RCC 7860 (cell line): ENCODE measurements at places on chromosomes 5 and 9.
A peak's percentile ranks its signal among the peaks of the same experiment; 100 is the strongest.

GRCh38 chr5:144206141-144206540 is 35.5 kb downstream of the KCTD16 start:
- DNase-seq: no peak

- DNase-seq: no peak
Measured at GRCh38 chr9:121865884-121866283, 214.4 kb downstream of the DAB2IP start.

GRCh38 chr5:14370386-14370785 is 211.2 kb upstream of the OTULINL start:
- DNase-seq: no peak

DNA sequence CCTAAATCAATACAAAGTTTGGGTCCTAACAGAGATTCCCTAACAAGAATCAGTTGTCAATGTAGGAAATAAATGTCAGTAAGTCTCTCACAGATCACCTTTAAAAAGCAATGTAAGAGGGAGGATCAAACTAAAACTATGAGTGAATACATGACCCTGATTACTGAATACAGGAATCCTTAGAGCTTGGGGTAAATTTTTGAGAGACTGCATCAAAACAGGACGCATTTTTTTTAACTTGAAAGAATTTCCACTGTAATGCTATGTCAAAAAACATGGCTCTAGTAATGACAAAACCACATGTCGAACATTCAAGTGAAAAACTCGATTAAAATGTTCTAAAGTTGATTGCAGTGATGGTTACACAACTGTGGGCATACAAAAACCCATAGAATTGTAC is 21.9 kb downstream of the ZDHHC21 start:
- DNase-seq: no peak

DNA sequence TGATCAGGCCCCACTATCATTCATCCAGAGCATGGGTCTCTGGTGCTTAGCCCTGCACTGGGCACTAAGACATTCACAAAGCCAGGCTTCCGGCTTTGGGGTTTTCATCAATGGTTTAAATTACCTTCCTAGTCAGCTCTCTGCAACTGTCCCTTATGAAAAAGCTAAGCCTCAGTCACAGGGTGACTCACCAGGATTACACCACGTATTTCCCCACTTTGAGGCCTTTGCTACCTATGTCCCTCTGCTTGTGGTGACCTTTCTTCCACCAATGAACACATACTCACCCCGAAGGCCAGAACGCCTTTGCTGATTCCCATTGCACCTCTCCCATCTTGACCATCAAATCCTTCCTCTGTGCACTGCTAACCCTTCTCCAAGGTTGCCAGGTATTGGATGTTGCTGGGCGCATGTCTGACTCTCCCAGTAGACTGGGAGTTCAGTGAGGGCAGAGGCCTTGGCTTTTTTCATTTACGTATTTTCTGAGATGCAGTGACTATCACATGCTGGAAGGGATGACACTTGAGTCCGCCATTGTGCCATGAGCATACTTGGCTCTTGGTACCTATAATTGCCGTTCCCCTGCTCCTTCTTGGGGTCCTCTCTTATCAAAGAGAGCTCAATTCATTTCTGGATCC is 58.7 kb upstream of the TNFSF8 start:
- DNase-seq: peak; percentile 69

- no peak for DNase-seq
Measured at GRCh38 chr5:179568721-179569120, 18.4 kb downstream of the RUFY1 start.

- no peak for DNase-seq
Measured at GRCh38 chr9:126775926-126776325, 28.9 kb upstream of the ZBTB43 start.
